ENCODE measurements at places on chromosomes 11 and 22. TPM values are rescaled to one million over a fixed set of nuclear protein-coding genes. Genes with fewer than 3 reads are reported as not detected.
A peak's percentile ranks its signal among the peaks of the same experiment; 100 is the strongest.

PHF5A gene
- total RNA-seq: 13.4 TPM

DNA sequence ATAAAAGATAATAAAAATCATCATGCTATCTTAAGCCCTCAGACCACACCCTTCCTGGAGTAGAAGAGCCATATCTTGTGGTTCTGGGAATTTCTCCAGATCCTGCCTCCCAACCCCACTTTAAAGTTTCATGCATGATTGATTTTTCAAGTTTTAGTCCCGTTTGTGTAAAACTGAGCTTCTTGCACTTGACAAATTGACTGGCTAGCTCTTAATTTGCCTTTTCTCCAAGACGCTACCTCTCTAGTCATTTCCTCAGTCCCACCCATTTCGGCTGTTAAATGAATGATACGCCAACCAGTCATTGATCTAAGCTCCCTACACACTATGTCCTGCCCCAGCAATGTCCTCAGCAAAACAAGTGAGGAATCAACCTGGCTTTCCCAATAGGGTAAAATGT, 71.8 kb upstream of the TEAD1 start:
- no peaks in the 10 kb centered on the region for H3K36me3 ChIP-seq
- H3K27me3 ChIP-seq: no peaks in the 10 kb centered on the region
- peak overlapping the region; percentile 60 for H3K27ac ChIP-seq
- H3K4me1 ChIP-seq: no peaks in the 10 kb centered on the region
- H3K4me3 ChIP-seq: no peak overlapping the region

FOXRED2 gene
- 12.0 TPM for total RNA-seq

DNA sequence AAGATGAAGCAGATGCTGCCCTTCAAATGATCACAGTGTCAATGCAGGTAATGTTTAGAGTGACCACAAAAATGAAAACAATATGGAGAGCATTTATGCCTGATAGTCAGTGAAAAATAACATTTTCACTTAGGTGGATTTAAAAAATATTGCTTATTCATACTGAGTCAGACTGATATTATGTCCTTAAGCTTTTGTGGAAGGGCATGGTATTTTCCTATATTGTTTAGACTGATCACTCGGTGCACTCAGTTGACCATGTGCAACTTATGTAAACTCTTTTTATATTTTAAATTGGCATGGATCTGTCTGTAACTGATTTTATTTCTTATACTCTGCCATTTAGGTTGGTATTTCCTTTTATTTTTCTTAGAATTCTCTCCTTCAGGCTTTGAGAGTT, 106.6 kb downstream of the DYNC2H1 start:
- H3K27me3 ChIP-seq: no peaks in the 10 kb centered on the region
- no peak overlapping the region for H3K27ac ChIP-seq
- DNase-seq: no peak
- peaks cover 14% of the 10 kb centered on the region for H3K36me3 ChIP-seq
- no peak overlapping the region for H3K4me3 ChIP-seq

DNA sequence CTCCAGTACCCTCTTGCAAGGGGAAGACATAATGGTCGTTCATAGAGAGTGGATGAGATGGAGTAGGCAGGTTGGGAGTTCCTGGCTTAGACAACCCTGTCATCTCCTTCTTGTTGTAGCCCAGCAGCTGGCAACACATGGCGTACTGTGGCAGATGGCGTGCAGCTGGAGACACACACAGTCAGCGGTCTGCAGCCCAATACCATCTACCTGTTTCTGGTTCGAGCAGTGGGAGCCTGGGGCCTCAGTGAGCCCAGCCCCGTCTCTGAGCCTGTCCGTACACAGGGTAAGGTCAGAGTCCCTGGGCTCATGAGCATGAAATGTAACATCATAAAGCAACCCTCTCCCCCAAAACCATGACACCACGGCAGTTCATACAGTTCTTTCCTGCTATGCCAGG, 8.7 kb downstream of the ROBO3 start:
- peaks cover 27% of the 10 kb centered on the region for H3K4me1 ChIP-seq
- H3K4me3 ChIP-seq: no peak overlapping the region
- DNase-seq: no peak
- H3K27ac ChIP-seq: no peak overlapping the region

GRCh38 chr11:130037058-130037457, 32.6 kb upstream of the APLP2 start:
- no peaks in the 10 kb centered on the region for H3K36me3 ChIP-seq
- no peak overlapping the region for H3K4me3 ChIP-seq
- H3K27me3 ChIP-seq: no peaks in the 10 kb centered on the region

- no peak overlapping the region for H3K27ac ChIP-seq
- no peak overlapping the region for H3K4me3 ChIP-seq
- no peak for DNase-seq
Observed at GRCh38 chr11:7690648-7691047, 15.6 kb downstream of the OVCH2 start.

DEFB131B gene
- total RNA-seq: not detected

DNA sequence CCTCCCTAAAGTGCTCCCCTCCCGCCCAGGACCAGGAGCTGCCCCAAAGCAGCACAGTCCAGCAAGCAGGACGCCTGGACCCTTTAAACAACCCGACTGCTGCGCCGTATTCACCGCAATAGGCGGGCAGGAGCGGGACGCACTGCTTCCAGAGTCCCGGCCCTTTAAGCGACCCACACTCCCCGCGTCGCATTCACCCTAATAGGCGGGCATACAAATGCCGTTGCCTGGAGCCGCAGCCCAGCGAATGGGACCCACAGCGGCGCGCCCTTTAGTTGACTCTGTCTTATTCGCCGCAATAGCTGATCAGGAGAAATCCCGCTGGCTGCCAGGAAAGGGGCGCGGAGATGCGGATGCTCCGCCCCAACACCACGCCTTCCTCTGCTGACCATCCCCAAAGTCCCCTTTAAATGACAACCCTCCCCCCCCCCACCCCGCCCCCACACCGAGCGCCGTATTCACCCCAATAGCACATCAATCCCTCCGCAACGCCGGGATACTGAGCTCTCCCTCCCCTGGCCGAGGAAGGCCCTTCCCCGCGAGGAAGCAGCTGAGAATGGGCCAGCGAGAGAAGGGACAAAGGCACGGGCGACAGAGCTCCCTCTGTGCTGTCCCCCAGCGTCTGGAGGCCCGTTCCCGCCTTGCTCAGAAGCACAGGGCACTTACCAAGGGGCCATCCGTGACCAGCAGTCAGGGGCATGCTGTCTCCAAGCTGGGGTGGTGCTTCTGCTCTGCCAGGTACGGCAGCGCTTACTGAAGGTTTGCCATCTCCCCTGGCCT, 4.7 kb downstream of the OSBPL5 start:
- H3K4me3 ChIP-seq: peak overlapping the region; percentile 65
- peaks cover 83% of the 10 kb centered on the region for H3K4me1 ChIP-seq
- H3K27me3 ChIP-seq: no peaks in the 10 kb centered on the region
- peak; percentile 89 for DNase-seq
- H3K36me3 ChIP-seq: no peaks in the 10 kb centered on the region

DNA sequence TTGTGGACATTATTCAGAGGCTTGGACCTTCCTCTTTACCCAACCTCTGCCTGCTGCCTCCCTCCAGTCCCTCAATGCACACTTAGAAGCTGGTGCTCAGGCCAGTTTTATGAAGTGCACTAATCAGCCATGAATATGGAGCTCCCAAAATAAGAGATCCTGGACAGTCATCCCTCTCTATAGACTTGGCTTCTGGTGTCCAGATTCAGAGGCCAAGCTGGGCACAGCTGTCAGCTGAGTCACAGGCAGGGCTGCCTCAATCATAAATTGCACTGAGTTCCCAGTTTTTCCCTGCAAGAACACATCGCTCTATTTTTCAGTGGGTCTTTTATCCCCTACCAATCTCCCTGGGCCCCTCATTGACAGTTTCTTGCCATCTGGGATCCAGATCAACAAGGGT, 161.7 kb upstream of the CADM1 start:
- no peak for DNase-seq
- H3K27ac ChIP-seq: no peak overlapping the region
- no peaks in the 10 kb centered on the region for H3K4me1 ChIP-seq

DNA sequence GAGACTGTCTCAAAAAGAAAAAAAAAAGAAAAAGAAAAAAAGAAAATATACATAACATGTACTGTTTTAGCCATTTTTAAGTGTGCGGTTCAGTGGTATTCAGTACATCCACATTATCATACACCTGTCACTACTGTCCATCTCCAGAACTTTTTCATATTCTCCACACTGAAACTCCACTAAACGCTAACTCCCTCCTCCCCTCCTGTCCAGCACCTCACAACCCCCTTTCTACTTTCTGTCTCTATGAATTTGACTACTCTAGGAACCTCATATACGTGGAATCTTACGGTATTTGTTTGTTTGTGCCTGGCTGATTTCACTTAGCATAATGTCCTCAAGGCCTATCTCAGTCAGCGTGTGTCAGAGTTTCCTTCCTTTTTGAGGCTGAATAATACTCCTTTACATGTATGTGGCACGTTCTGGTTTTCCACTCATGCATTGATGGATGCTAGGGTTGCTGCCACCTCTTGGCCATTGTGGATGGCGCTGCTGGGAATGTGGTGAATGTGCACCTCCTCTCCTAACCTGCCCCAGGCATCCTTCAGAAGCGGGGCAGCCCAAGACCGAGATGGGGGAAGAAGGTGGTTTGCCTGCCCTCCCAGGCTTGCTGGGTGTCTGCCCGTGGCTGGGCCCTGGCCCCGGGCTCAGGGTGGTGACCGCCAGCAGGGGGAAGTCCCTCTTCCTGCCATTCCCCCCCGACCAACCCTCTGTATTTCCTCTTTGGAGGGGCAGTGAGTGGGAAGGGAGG, 60.5 kb downstream of the BCR start:
- H3K27me3 ChIP-seq: no peaks in the 10 kb centered on the region
- H3K4me3 ChIP-seq: no peak overlapping the region
- peaks cover 43% of the 10 kb centered on the region for H3K4me1 ChIP-seq
- DNase-seq: no peak
- no peak overlapping the region for H3K27ac ChIP-seq

- H3K36me3 ChIP-seq: no peaks in the 10 kb centered on the region
- H3K4me3 ChIP-seq: peak overlapping the region; percentile 33
- peaks cover 36% of the 10 kb centered on the region for H3K4me1 ChIP-seq
- peak overlapping the region; percentile 91 for H3K27ac ChIP-seq
Observed at GRCh38 chr22:24244144-24244787, 616 bp downstream of the GGT5 start.

PANX3 gene
- total RNA-seq: not detected

LARGE2 gene
- total RNA-seq: not detected

OR10D3 gene
- total RNA-seq: not detected

GRCh38 chr22:42623756-42624441, 9.2 kb upstream of the POLDIP3 start:
- H3K4me3 ChIP-seq: no peak overlapping the region
- DNase-seq: no peak
- no peaks in the 10 kb centered on the region for H3K27me3 ChIP-seq
- H3K4me1 ChIP-seq: peaks cover 34% of the 10 kb centered on the region
- peak overlapping the region; percentile 46 for H3K27ac ChIP-seq

DNA sequence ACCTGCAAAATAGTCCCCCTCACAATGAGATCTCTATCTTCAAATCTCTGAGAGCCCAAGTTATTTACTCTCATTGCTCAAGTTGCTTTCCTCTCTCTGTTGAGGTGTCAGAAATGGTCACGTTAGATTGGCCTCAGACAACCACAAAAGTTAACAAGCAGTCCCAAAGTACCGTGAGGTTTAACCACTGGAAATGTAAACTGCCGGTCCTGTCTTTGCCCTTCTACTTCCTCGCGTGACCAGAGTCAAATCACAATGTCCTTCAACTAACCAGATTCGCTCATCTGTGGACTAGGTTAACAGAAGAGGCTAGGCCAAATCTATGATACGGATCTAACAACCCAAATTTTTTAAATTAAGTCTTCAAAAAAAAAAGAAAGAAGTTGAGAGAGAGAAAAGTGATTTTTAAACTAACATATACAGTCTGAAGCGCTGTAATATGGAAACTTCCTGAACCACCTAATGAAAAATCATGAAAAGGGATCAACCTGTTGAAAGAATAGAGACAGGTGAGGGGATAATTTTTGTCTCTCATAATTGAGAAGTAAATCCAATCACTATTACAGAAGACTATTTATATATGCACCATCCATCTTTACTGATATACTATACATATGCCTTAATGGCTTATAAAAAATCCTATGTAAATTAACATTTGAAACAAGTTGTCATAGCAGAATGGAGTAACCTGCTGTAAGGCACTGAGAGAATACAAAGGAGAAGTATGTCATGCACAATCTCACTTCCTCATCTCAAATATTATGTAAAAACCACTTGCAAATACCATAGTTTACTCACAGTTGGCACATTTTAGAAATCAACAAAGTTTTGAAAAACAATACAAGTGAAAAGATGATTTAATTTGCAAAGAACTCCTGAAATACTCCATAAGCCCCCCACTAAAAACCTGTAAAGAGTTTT, 3.3 kb upstream of the JAML start:
- no peak overlapping the region for H3K4me3 ChIP-seq
- H3K27ac ChIP-seq: peak overlapping the region; percentile 50
- H3K36me3 ChIP-seq: no peaks in the 10 kb centered on the region
- peaks cover 3% of the 10 kb centered on the region for H3K4me1 ChIP-seq
- DNase-seq: no peak

GRCh38 chr11:121894581-121894980, 221.4 kb downstream of the BLID start:
- H3K27me3 ChIP-seq: no peaks in the 10 kb centered on the region
- no peak overlapping the region for H3K4me3 ChIP-seq
- H3K36me3 ChIP-seq: no peaks in the 10 kb centered on the region
- no peak overlapping the region for H3K27ac ChIP-seq
- no peaks in the 10 kb centered on the region for H3K4me1 ChIP-seq

Data from heart left ventricle (tissue), 16 donors.